Tongue (tissue), 3 donors: ENCODE measurements at places on chromosomes 2 and 18. TPM values are rescaled to one million over a fixed set of nuclear protein-coding genes. Genes with fewer than 3 reads are reported as not detected.

The KCNG2 gene
- not detected for total RNA-seq

The PPP1R1C gene
- total RNA-seq, result 2.5 TPM

The DPP10 gene
- total RNA-seq, result 2.5 TPM

The PLEKHB2 gene
- 74.4 TPM for total RNA-seq
